ENCODE measurements at places on chromosomes 7 and 10. TPM values are rescaled to one million over a fixed set of nuclear protein-coding genes. Genes with fewer than 3 reads are reported as not detected.

The DDC gene
- total RNA-seq = not detected

The KCNIP2 gene
- total RNA-seq = 0.86 TPM

The CDNF gene
- 0.34 TPM for total RNA-seq

The ASZ1 gene
- total RNA-seq = not detected

The HOXA11 gene
- not detected for total RNA-seq

The GIMAP7 gene
- not detected for total RNA-seq

The TMEM184A gene
- total RNA-seq = not detected

The WNT8B gene
- total RNA-seq = not detected

The OPALIN gene
- total RNA-seq = not detected

The C7orf57 gene
- total RNA-seq = not detected

The NET1 gene
- total RNA-seq = 71.4 TPM

The GOLGA7B gene
- 0.63 TPM for total RNA-seq

The LLCFC1 gene
- not detected for total RNA-seq

The TRIM73 gene
- total RNA-seq = 0.39 TPM

The CYP3A7 gene
- not detected for total RNA-seq

The LMBR1 gene
- 50.7 TPM for total RNA-seq

The TAS2R41 gene
- not detected for total RNA-seq

The OAT gene
- total RNA-seq = 26.9 TPM

The SKIDA1 gene
- total RNA-seq = 4.9 TPM

The LRRN3 gene
- total RNA-seq = not detected

The TNRC18 gene
- total RNA-seq = 91.7 TPM

The ANXA8 gene
- not detected for total RNA-seq

The PHKG1 gene
- total RNA-seq = 2.3 TPM

The PDE1C gene
- total RNA-seq = not detected

The RPEL1 gene
- not detected for total RNA-seq

The PON1 gene
- total RNA-seq = not detected

The GAD2 gene
- total RNA-seq = 0.17 TPM

The NEURL1 gene
- total RNA-seq = 0.52 TPM

The ZNF365 gene
- total RNA-seq = 0.56 TPM

The DENND2A gene
- 0.87 TPM for total RNA-seq

The LRRD1 gene
- not detected for total RNA-seq

The AKR1C8 gene
- total RNA-seq = 0.48 TPM

The KCND2 gene
- total RNA-seq = not detected

The MUC3A gene
- total RNA-seq = 2.0 TPM

The STEAP1B gene
- 49.9 TPM for total RNA-seq

The ABCB4 gene
- not detected for total RNA-seq

The PODXL gene
- total RNA-seq = 22.1 TPM

The HABP2 gene
- not detected for total RNA-seq

The HIF1AN gene
- 57.6 TPM for total RNA-seq

The PAPOLB gene
- total RNA-seq = 0.17 TPM

The CDHR3 gene
- total RNA-seq = 13.9 TPM

The GSTO1 gene
- 123 TPM for total RNA-seq

The KIAA1217 gene
- 76.2 TPM for total RNA-seq

The TMEM236 gene
- total RNA-seq = 0.06 TPM

The APBB1IP gene
- total RNA-seq = not detected

The JAKMIP3 gene
- 2.0 TPM for total RNA-seq

The TAS2R3 gene
- 0.99 TPM for total RNA-seq

The PPIF gene
- 133 TPM for total RNA-seq

The ZNF804B gene
- total RNA-seq = not detected

The ARF5 gene
- total RNA-seq = 96.9 TPM

Measured in A673 (cell line).